ENCODE measurements at places on chromosomes 11 and 22. TPM values are rescaled to one million over a fixed set of nuclear protein-coding genes. Genes with fewer than 3 reads are reported as not detected.

- DNase-seq, result no peak
Measured at GRCh38 chr11:42239188-42239587, 779.7 kb upstream of the LRRC4C start.

GRCh38 chr11:4560467-4560866 lies 15.5 kb downstream of the OR52M1 start:
- DNase-seq, result no peak

GRCh38 chr22:43230971-43231723 lies 44.2 kb upstream of the TTLL12 start:
- DNase-seq, result peak; percentile 75

- DNase-seq, result no peak
Measured at GRCh38 chr11:107791343-107792048, 67.1 kb downstream of the SLC35F2 start.

DNA sequence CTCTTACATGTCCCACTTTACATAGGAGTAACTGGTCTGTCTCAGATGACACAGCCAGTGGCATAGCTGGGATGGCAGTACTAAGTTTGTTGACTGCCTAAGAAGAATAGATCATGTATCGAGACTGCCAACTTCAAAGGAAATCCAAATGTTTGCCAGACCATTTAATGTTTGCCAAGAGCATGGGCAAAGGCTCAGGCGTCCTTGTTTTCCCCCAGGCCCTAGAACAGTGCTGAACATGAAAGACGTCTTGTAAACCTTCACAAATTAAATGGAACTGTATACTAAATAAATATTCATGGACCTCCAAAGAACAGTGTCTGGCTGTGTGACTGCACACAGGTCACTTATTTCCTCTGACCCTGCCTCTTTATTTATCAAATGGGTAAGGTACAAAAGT lies 234.7 kb upstream of the CCDC90B start:
- no peak for DNase-seq

GRCh38 chr22:39952347-39952746 lies 7.8 kb upstream of the TMA7B start:
- no peak for DNase-seq

DNA sequence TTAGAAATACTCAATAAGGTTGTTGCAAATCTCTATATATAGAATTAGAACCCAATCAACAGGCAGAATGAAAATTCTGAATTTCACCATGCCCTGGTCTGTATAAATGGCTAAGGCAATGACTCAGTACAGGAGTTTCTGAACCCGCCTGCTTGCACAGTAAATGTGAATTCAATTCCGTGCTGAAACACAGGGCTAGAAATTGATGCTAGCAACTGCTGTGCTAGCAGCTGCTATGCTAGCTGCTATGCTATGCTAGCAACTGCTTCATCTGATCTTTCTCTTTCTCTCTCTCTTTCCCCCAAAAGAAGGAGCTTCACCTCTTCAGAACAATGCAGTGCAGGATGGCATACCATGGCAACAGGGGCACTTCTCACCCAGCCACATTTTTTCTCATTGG lies 9.7 kb upstream of the OR52J3 start:
- no peak for DNase-seq

- DNase-seq, result no peak
Measured at GRCh38 chr11:44595006-44595405, 29.5 kb downstream of the CD82 start.

GRCh38 chr22:23246982-23247766 lies 66.9 kb downstream of the BCR start:
- DNase-seq, result no peak

DNA sequence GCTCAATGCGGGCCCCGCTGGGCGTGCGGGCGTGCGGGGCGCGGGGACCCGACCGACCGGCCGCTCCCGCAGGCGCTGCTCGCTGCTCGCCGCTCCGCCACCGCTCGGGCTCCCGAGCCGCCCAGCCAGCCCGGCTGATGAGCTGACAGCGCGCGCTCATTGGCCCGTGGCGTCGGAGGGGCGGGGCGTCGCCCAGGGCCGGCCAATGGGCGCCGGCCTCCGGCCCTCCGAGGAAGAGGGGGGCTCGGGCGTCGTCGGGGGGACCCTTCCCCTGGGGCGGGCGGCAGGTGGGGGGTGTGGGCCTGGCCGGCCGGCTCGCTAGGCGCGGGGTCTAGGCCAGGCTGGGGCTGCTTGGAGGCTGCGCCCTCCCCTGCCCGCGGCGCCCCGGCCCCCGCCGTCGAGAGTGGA lies at the start of gene SCUBE1:
Gene SCUBE1, minus strand, starts transcription at position 111 of the 408 bp plus-strand sequence. CDS start 111 bp downstream, outside the sequence.
- DNase-seq, result peak; percentile 52

GRCh38 chr11:16981651-16982194 lies 32.5 kb downstream of the PLEKHA7 start:
- no peak for DNase-seq

DNA sequence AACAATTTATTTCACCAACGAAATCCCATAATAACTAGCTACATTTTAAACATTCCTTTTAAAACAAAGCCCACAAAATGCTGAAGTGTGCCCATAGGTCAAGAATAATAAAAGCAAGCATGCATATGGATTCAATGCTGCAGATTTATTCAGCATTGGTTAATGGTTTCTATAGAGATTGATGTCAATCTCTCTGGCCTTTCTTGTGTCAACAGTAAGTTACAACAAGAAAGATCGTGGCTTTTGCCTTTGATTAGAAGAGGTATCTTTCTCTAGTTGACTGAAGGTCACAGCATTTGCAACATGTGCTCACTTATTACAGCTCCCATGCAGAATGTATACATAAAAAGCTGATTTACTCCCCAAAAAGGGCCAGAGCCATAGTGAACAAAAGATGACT lies 1.4 kb upstream of the SOX6 start:
- DNase-seq, result no peak

GRCh38 chr22:45579306-45579705 lies 76.6 kb downstream of the FBLN1 start:
- DNase-seq, result no peak

DNA sequence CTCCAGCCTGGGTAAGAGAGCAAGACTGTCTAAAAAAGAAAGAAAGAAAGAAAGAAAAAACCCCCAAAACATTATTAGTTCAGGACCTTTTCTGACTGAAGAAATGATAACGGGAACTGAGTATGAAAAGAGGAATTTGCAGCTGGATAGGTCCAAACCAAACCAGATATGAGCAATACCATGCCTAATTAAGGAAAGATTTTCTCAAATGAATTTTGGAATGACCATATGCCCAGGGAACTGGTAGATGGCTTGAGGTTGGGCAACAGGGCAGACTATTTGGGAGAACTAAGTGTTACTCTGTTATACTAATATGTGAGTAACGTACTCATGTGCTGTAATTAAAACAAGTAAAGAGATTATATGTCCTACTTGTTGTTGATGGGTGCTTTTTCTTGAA lies 186.1 kb downstream of the TMEM135 start:
- no peak for DNase-seq

GRCh38 chr22:30414525-30415047 lies 11.0 kb upstream of the MTFP1 start:
- no peak for DNase-seq

DNA sequence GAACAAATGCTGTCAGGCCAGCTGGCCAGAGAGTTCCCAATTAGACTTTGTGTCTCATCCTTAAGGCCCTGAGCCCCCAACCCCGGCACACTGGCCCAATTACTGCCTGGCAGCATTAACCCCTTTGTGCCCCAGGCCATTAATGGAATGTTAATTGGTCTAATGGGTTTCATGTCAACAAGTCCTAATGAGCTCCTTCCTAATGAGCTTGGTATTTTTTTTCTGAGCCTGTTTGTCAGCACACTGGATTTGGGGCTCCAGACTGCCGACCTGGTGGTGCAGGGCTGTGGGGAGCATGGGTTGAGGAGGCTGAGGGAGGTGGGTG lies 148.8 kb downstream of the FEZ1 start:
- DNase-seq, result no peak

DNA sequence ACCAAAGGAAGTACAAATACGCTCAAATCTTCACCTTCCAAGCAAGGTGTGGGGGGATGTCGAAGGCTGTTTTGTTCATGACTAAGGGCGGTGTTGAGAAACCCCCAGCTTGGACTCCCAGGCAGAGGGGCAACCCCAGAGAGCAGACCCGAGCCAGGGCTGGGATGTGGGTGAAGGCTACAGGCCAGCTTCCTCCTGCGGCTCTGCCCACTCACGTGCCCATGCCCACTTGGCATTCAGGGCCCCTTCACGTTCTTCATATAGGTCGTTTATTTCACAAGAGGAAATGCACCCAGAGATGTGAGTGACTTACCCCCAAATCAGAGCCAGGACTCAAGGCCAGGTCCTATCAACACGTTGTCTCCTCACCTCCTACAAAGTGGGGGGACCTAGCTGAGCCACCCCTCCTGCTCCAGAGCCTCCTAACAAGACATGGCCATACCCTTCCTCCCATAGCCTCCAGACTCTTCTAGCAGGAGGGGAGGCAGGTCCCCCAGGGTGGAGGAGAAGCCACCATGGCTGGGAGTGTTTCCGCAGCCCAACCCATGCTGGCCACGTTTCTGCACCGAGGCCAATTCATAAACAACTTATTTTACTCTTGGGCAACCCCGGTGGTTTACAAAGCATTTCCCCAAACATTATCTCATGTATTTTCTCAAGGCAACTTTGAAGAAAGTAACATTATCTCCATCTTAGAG lies 22.0 kb downstream of the TMEM184B start:
- DNase-seq, result no peak

DNA sequence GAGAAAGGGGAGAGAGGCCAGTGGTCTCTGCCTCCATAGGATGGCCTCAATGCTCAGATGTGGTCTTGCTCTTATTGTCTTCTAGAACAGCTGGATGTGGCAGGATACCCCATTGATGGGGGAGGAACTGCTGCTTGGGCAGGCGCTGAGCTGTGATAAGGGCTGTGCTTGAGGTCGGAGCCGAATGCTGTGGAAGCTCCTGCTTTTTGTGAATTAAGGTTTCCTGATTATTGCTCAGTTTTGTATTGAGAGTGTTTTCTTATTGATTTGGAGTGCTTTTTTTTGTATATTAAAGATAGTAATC lies 57.2 kb downstream of the CABIN1 start:
- no peak for DNase-seq

- peak; percentile 89 for DNase-seq
Measured at GRCh38 chr22:40176921-40177737, 596 bp upstream of the TNRC6B start.

- peak; percentile 8 for DNase-seq
Measured at GRCh38 chr11:353179-353873, 16.0 kb upstream of the B4GALNT4 start.

DNA sequence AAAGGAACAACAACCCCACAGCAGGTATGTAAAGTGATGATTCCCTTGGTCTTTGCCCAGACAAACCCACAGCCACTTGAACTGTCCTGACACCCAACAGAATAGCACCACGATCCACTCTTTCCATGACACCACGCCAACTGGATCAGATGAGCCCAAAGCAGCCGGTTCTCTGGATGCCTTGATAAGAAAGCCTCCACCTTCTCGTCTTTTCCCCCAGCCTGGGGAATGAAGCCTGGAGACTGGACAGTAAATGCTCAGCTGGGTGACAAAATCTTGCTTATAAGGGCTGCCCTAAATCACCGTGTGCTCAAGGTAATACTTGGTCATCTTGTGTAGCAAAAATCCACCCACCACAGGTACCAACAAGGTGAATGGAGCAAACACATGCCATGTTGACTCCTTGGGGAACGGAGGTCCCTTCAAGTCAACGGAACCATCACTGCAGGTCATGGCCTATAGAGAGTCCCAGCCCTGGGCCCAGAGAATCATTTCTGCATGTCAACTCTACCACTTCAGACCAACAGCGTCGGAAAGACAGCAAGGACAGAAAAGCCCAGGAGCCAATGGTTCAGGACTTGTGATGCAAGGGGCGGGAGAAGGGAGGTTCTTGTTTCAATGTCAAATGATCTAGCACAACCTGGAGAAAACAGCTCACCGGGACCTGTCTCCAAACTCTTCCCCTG lies 2.2 kb upstream of the MYO18B start:
- DNase-seq, result peak; percentile 5

DNA sequence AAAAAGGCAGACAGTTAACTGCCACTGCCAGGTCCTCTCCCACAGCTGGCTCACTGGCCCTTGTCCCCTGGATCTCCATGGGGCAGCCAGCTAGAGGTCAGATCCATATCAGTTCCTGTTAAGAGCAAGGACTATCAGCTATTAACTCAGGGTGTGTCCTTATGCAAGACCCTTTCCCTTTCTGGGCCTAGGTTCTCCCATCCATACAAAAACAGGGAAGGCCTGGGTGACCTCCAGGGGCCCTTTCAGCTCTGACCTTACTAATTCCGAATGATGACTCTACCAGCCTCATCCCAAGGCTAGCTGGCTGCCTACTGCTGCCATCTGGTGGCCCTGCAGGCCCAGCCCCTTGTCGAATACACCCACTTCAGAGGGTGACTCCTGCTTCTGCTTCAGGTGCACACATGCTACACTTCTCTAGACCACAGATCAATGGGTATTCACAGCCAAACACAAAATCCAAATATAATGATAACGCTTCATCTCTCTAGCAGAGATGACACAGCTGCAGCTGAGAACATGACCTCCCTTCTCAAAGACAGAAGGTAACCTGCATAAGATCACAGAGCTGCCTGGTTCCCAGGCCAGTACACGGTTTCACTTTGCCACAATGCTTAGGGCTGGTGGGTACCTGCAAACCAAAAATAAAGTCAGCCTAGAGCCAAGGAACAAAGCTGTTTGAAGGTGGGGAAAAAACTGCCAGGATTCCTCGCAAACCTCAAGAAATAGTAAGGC lies 34.1 kb downstream of the SERGEF start:
- DNase-seq, result peak; percentile 38

- DNase-seq, result no peak
Measured at GRCh38 chr22:49395617-49396016, 432.1 kb downstream of the BRD1 start.

GRCh38 chr22:37519268-37520195 lies at the start of gene CARD10:
CARD10 (minus strand) TSS chr22:37519415; CDS start chr22:37519200, 215 bp downstream.
- DNase-seq, result no peak

DNA sequence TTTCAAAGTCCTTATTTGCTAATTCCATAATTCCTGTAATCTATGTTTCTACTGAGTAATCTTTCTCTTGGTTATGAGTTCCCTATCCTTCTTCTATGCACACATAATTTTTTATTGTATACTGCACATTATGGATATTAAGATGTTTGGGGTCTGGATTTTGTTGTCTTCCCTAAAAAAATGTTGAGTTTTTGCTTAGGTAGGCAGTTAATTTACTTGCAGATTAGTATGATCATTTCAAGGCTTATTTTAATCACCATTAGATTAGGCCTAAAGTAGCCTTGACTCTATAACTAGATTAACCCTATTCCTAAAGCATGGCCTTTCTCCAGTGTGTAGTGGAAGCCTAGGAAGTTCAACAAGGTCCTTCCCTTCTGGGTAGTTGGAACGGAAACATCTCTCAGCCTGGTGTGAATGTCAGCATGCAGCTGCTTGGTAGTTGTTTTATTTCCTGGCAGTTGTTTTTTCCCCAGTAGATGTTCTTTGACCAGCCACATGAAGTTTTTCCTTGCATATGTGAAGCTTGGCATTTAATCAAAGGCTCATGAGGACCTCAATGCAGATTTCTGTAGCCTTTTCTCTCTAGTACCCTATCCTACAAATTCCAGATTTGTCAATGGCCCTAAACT lies 419.3 kb upstream of the NARS2 start:
- no peak for DNase-seq

The PLA2G3 gene
- total RNA-seq, result not detected

The SLC35E4 gene
- 5.2 TPM for total RNA-seq

The HBE1 gene
- total RNA-seq, result not detected

The SNX32 gene
- total RNA-seq, result 2.0 TPM

The CPT1B gene
- total RNA-seq, result 36.9 TPM

The IZUMO1R gene
- total RNA-seq, result not detected

The APOBEC3F gene
- 33.4 TPM for total RNA-seq

The OR51I1 gene
- total RNA-seq, result not detected

The MUC2 gene
- total RNA-seq, result not detected

The RIMBP3B gene
- 0.15 TPM for total RNA-seq

Data from activated CD4-positive, alpha-beta memory T cell treated with anti-CD3 and anti-CD28 coated beads for 36 hours (primary cell).